ENCODE measurements at places on chromosomes 3 and 15.

GRCh38 chr3:195692781-195693427, 27.9 kb upstream of the MUC20 start:
- DNase-seq = no peak

- DNase-seq = no peak
These were observed 17.2 kb downstream of the TSPAN3 start for GRCh38 chr15:77053709-77054108.

DNA sequence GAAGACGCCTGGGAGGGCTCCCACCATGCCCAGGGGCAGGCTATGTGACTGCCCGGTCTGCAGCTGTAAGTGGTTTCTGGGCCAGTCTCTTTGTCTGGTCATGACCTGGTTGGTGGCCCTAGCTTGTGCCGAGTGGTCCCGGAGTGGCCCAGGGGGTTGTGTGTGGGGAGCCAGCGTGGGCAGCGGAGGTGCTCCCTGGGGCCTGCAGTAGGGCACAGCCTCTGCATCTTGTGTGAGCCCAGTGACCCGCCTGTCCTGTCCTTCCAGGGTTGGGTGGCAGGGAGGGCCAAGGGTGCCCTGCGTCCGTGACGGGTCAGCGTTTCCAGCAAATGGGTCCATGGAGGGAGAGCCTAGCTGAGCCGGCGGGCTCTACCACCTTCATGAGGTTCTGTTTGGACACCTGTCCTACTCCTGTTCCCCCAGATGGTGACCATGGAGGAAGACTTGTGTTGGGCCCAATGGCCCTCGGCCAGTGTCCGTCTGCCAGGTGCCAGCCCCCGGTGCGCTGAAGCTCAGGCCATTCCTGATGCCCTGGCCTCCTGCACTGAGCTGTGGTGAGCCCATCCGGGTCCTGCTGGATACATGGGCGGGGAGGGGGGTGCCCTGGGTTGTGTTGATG, 215.4 kb downstream of the SNRPN start:
- DNase-seq = no peak

- no peak for DNase-seq
These were observed 31.7 kb downstream of the UQCC5 start for GRCh38 chr3:52568069-52568468.

DNA sequence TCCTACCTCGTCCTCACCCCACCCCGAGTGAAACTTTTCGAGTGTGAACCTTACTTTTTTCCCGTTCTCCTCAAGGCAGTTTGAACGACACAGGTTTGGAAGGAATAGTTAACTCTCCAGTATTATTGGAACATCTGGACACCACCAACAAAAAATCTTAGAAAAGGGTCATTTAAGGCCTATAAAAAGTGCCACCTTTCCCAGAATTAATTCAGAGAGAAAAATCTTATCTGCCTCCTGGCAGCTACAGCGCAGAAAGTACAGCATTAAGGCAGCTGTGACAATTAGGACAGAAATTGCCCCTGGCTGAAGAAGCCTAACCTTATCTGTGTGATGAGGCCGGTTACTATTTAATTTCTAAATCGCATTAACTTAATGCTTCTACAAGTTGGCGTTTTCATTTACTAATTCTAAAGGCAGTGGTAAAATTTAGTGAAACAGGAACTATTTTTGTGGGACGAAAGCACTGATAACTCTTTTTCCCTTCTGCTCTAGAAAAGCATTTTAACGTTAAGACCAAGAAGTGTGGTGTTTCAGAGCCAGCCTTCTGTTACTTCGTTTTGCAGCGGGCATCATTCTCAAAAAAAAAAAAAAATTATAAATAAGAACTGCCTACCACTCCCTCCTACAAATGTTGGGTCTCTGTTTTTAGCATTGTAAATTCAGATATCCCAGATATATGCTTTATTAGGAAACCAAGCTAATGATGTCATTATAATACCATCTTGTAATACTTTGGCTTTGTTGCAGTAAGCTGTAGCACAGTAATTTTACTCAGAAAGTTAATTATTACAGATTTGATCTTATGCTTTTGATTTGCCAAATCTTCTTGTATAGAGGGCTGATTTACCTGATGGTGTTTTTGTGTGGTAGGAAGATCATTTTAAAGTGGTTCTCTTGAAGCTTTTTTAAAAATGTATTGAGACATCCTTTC, 1.4 kb downstream of the ATP11B start:
- DNase-seq = peak; percentile 35

DNA sequence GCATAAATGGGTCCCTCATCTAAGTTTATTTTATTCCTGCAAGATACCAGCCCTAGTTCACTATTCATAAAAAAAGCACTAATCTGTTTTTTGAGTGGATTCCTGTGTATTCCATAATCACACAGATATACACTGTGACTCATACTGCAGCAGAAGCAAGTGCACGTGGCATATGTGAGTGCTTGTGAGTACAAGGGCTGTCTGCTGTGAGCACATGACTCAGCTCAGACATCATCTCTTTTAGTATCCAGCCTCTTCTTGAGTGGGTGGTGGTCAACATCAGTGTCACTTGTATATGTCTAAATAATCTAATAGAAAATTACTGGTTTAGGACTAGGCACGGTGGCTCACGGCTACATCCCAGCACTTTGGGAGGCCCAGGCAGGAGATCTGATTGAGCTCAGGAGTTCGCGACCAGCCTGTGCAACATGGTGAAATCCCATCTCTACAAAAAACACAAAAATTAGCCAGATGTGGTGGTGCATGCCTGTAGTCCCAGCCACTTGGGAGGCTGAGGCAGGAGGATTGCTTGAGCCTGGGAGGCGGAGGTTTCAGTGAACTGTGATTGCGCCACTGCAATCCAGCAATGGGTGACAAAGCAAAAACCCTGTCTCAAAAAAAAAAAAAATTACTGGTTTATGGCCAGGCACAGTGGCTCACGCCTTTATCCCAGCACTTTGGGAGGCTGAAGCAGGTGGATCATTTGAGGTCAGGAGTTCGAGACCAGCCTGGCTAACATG, 49.8 kb downstream of the NIPA2 start:
- peak; percentile 99 for DNase-seq

DNA sequence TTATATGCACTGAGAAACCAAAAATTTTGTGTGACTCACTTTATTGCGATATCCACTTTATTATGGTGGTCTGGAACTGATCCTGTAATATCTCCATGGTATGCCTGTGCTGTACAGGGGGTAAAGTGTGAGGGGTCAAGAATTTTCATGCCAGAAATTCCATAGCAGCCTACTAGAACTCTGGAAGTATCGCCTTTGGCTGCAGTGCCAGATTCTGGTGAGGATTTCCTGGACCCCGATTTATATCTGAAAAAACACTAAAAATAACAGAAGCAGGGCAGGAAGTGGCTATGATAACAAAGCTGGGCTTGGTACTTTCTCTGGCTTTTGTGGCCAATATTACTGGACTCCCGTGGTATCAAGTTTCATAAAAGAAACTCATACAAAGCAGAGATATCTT, 36.4 kb downstream of the CCDC80 start:
- peak; percentile 94 for DNase-seq

Data from fibroblast of lung (primary cell).